ENCODE measurements at places on chromosomes 6 and 20.

- DNase-seq, result peak; percentile 60
Measured at GRCh38 chr20:5056801-5057599, 55.7 kb upstream of the SLC23A2 start.

- DNase-seq, result no peak
Measured at GRCh38 chr6:90151576-90152422, 144.8 kb downstream of the BACH2 start.

GRCh38 chr20:16844406-16844805, 96.2 kb downstream of the OTOR start:
- DNase-seq, result no peak

GRCh38 chr20:36261389-36262105, 25.3 kb downstream of the AAR2 start:
- no peak for DNase-seq

- DNase-seq, result no peak
Measured at GRCh38 chr20:51700809-51701285, 67.3 kb downstream of the ATP9A start.

- DNase-seq, result no peak
Measured at GRCh38 chr6:43492673-43493072, 15.3 kb downstream of the TJAP1 start.

DNA sequence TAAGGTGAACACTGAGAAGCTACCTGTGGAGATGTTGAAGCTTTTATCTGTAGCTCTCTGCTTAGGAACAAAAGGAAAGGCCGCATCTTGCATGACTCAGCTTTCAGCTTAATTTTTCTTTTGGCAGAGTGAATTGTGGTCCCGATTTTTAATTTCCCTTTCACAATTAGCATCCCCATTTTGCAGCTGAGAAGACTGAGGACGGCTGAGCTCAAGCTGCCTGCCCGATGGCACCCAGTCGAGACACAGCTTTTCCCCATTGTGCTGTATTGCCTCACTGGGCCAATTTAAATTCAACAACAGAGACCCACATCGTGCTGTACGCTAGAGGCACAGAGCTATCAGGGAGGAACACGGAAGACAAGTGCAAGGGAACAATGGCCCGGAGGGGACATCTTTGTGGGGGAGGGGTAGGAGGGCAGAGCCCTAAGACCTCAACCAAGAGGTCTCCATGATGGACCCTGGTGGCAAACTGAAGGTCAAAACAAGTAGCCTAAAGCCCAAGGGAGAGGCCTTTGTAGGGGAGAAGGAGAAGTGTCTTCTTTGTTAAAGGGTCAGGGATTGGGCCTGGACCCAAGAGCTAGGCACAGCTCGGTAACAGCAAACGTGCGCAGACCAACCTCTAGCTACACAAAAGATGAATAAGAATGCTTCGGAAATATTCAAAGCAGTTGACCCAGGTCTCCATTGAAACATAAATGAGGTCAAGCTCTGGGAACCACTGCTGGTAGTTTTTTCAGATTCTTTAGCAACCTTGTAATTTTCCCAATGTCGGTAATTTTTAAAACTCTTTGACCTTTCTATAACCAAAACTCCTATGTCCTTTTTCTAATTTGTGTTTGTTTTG, 13.3 kb upstream of the QKI start:
- DNase-seq, result no peak

GRCh38 chr6:90194371-90194841, 102.2 kb downstream of the BACH2 start:
- DNase-seq, result no peak

GRCh38 chr6:42163981-42164380, 9.2 kb upstream of the GUCA1A start:
- no peak for DNase-seq

DNA sequence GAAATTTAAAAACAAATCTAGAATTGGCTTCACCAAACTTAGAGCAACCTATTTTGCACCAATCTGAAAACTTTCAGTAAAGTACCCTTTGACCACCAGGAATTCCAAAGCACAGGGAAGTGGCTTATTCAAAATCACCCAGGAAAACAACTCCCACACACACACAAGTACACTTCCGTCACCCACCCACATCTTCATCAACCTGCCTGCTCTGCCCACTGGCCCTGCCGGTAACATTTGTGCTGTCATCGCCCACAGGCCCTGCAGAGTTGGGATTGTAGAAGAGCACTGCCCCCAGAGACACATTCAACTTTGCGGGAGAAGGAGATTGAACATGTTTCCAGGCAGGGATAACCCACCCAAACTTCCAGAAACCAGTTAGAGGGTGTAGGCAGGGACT, 19.3 kb upstream of the SCML4 start:
- no peak for DNase-seq

DNA sequence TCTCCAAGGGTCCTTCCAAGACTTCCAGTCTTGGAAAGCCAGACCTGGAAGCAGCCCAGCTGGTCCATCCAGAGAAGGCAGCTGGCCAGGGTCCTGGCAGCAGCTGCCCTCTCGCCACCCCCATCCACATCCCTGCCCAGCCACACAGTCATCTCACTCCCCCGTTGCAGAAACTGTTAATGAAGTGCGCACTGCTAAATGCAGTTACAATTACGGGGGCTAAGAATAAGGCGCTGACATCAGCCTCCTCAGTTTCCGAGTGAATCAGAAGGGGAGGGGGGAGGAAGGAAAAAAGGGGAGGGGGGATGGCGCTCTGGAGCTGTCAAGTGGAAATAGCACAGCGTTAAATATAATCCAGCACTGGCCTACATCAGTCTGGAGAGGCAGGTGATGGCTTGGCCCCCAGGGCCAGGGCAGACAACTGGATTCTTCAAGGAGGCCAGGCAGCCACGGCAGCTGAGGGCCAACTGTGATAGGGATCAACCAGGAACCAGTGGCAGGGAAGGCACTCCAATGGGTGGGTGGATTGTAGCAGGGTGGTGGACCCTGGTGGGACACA, 6.9 kb downstream of the RIMS4 start:
- no peak for DNase-seq

GRCh38 chr20:23365390-23366165, 3.6 kb downstream of the GZF1 start:
- no peak for DNase-seq

DNA sequence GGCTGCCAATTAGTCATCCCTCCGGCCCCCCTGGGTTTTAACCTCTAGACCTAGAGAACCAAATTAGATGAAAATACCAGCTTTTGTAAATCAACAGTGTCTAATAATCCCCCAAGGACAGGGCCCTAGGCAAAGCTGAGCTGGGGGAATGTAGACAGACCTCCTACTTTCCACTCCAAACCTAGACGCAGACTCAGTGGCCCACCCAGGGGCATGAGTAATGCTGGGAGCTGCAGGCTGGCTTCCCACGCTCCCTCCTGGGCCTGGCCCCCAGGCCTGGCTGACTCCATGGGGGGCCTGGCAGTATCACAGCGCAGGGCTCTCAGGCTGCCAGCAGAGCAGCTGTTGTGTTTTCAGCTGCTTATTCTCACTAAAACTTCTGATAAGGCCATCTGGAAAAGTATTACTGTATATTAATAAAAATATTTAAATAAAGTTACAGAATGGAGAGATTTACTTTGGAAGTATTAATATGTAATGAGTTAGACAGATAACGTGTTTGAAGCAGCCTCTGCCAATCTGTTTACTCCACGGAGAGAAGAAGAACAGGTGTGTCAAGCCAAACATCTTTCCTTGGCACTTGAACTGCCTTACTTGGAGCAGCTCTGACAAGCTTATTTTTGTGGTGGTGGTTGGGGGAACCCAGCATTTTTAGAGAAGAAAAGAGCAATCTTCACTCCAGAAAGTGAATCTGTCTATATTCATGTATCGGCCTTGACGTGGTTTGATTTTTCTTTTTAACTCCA, 144.0 kb upstream of the AGPAT4 start:
- no peak for DNase-seq

GRCh38 chr20:45104786-45105185, 3.9 kb upstream of the KCNS1 start:
- DNase-seq, result no peak

DNA sequence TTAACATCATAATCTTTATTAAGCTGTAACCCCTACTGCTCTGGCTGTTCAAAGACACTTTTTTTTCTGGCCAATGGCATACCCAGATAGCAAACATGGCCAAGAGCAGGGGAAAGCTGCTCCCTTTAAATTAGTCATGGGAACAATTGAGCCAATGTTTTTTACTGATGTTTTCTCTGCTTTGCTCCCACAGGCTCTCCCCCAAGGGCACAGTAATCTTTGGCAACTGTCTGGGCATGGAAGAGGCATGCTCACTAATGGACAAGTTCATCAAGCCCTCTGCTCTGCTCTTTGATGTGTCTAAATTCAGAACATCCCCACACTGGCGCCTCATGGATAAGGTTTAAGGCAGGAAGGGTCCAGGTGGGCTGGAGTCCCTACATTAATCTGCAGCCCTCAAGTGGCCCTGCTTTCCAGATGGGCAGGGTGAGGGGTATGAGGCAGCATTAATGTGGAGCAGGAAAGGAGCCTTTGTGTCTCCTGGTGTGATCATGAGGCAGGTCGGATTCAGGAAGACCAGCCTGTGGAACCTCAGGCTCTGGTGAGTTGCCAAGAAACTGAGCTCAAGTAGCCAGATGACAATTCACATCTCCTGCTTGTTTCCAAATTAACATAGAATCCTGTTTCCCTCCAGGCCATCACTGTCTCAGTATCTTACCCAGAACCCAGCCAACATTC, 227.0 kb upstream of the CST7 start:
- no peak for DNase-seq

DNA sequence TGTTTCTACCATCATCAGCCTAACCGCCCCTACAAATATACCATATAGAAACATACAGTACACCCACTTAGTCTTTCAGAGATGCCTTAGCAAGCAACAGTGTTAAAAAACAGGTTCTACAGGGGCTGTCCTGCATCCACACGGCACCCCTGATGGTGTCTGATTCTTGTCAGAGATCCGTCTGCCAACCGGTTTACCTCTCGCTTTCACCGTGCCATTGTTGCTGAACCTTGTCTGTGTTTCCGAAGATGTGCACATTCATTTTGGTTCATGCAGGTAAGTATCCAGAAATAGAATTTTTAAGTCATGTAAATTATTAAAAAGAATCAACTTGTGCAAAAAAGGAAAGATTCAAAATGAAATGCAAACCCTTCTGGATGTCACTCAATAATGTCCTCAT, 52.9 kb downstream of the EPHA7 start:
- no peak for DNase-seq

DNA sequence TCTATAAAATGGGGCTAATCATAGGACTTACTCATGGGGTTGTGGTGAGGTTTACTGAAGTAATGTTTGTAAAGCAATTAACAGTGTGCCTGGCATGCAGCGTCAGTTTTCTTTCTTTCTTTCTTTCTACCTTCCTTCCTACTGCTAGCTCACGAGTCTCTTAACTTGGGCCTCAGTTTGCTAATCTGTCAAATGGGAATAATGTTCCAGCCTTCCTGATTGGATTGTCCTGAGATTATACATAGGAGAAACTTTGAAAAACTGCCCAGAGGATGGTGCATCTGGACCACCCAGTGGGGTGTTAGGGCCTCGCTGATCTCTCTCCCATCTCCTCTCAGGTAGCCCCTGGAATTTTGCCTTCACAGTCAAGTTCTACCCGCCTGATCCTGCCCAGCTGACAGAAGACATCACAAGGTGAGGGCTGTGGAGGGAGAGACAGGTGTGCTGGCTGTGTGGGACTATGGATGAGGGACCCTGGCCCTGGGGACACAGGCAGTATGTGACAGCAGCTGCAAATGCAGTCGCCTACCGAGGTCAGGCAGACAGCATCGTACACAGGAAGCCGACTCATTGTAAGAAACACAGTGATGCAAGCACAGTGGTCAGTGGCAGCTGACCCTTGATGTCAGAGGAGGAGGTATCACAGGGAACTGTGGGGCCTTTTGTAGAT, 27.5 kb downstream of the EPB41L1 start:
- no peak for DNase-seq

DNA sequence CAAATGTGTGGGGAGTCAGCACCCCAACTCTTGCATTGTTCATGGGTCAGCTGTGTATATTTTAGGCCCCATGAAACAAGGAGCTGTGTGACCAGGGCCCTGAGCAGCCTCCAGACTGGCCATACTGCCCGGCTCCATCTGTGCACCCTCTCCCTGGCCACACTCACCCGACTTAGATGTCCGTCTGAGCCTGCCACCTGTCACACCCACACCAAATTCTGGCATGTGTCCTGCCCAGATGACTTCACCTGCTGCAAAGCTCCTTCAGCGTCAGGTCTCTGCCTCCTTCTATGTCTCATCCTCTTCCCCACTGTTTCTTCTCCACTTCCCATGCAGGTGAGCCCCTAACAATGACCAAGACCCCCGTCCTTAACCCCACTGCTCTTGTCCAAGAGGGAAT, 88.1 kb upstream of the THBS2 start:
- DNase-seq, result no peak

DNA sequence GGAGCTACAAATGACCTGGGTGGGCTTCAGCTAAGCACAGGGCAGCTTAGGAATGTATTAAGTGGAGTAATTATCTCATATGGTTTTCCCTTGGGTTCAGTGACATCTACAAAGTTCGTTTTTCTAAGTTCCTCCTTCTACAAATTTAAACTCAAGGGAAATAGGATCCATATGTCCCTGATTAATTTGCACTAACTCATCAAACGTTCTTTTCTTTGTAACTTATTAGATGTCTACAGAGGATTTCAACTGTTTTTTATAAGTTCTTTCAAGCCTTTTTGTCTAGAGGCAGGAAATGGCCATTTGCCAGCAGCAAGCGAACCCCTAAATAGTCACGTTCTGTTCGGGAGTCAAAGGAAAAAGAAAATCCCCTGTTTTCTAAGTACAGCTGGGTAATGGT, 1060.3 kb downstream of the KIF16B start:
- no peak for DNase-seq

Data from stimulated activated CD8-positive, alpha-beta memory T cell treated with anti-CD3 and anti-CD28 coated beads, Interleukin-12 subunit alpha, Interleukin-12 subunit beta, amount 100 ng/mL, for 1 hour (primary cell).